ENCODE measurements at places on chromosomes 1 and 21.

DNA sequence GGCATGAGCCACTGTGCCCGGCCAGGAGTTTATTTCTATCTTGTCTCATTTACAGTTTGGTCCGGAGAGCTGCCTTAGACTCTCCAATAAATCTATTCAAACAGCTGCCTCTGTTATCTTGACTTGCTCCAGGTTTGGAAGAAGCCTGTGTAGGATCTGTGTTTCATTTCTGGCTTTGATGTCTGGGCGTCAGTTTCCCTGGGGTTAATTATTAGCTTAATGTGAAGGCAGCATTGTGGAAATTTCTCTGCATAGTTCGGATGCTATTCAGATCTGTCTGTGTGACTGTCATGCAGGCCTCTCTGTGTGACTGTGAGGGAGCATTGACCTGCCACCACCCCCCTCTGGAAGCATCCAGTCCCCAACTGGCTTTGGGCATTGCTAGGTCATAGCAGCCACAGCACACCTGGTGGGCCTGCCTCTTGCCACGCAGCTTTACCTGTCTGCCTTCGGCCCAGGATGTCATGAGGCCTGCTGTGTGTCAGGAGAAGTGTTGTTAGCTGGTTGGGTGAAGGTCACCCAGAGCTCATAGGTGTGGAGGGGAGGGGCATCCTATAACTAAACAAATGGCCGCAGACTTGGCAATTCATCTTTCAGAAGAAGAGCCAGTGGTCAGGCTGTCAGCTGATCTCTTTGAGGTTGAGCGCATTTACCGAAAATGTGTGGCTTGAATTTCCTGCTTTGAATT lies 9.8 kb downstream of the IFNGR2 start:
- DNase-seq = no peak

- DNase-seq = no peak
Observed at GRCh38 chr21:43957611-43958362, 54.3 kb upstream of the TRAPPC10 start.

- no peak for DNase-seq
Observed at GRCh38 chr1:23791516-23792047, 637 bp downstream of the LYPLA2 start.

DNA sequence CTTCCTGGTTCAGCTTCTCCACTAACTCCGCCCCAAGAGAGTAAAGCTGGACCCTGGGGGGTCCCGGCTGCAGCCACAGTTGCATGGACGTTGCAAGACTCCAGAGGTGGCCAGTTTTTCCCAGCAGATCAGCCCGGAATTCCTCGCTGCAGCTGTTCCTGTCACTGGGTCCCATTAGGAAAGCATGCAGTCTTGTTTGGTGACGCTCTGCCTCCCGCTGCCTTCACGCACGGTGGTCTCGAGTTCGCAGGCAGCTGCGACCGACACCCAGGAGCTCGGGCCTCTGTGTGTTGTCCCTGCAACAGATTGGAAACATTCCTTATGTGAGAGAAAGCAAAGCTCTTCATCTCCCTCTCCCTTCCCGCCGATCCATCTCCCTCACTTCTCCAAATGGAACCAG lies 162.8 kb downstream of the PRDM16 start:
- no peak for DNase-seq

DNA sequence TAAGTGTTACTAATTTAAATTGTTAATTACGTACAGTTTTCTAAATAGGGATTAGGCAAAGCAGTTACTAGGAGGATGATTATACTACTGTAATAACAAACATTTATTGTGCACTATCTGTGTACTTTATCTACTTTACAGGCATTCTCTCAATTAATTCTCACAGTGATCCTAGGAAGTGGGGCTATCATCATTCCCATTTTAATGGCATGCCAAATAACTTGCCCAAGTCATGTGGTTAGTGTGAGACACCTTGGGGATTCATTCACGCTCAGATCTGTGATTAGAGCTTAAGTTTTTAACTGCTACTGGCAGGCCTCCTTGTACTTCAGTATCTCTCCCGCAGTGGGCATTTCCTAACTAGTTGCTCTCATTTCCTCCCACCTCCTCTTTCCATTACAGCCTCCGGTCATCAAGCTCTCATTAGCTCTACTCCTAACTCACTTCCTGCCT lies 11.5 kb downstream of the PHLDA3 start:
- DNase-seq = no peak
